ENCODE measurements at places on chromosomes 13 and 19.

DNA sequence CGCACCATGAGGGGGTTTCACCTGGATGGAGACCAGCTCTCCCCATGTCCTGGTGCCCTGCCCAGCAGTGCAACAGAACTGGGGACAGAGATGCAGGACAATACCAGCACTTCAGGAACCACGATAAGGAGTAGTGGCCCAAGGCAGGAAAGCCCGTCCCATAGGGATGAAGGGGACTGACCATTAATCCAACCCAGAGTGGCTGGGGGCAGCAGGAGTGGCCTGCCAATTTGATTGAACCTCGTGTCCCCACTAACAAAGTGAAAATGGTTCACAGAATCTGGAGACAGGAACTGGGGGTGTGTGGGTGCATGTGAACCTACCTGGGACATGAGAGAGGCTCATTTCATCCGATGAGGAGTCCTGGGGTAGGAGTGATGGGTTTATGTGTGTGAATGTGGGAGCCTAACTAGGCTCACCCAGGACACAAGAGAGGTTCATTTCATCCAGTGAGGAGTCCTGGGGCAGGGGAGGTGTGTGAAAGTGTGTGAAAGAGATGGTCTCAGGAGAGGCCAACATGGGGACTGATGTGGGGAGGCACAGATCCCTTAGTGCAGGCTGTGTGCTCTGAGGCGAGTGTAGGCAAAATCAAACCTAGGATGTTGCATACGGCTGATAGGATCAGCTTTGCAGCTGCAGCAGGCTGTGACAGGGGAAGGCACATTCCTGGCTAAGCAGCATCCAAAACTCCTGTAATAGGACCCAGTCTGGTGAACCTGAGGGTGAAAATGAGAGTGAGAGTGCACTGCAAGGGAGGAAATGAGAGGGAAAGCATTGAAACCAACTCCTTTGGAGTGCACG is 98.2 kb downstream of the ZNF429 start:
- no peak for DNase-seq

- no peak for DNase-seq
These were observed 64.5 kb downstream of the CHST8 start for GRCh38 chr19:33686262-33686661.

DNA sequence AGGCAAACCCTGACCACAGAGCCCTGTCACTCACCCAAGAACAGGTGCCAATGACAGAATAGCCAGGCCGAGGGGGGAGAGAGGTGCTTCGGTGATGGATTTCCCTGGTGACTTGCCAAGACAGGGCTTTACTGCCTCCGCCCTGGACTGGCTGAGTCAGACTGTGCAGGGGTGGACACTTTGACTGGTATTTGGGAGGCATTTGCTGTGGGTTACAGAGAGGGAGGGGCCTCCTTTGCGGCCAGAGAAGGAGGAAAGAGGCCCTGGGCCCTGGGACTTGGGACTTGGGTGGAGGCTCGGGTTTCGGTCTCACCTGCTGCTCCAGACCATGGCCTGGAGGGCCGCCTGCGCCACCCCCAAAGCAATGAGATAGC is 4.6 kb upstream of the EPS8L1 start:
- no peak for DNase-seq

DNA sequence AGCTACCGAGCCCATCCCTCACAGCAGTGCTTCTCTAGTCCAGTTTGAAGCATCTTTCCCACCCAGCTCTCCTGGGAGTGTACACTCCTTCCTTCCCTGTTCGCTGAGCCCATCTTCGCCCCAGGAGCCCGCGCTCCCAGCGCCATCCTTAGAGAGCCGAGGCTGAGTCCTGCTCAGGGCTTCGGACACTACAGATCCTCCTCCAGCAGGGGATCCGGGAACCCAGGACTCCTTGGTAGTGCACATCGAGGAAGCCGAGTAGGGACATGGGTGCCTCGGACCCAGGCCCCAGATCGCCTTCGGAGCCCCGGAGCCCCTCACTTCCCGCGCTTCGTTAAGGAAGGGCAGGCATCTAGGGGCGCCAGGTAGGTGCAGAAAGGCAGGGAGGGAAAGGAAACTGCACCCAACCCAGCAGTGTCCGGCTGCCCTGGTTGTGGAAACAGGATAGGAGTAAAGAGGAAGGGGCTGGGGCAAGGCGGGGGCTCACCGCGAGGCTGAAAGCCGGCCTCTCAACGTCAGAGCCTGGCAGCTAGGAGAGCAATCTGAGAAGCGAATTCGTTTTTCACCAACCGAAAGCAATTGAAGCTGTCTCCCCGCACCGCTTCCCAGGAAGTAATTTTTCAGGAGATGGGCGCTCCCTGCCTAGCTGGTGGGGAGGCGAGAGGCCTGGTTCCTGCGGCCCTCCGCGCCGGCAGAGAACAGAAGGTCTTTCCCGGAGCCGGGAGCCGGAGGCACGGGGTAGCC is 1.0 kb downstream of the PDX1 start:
- no peak for DNase-seq

DNA sequence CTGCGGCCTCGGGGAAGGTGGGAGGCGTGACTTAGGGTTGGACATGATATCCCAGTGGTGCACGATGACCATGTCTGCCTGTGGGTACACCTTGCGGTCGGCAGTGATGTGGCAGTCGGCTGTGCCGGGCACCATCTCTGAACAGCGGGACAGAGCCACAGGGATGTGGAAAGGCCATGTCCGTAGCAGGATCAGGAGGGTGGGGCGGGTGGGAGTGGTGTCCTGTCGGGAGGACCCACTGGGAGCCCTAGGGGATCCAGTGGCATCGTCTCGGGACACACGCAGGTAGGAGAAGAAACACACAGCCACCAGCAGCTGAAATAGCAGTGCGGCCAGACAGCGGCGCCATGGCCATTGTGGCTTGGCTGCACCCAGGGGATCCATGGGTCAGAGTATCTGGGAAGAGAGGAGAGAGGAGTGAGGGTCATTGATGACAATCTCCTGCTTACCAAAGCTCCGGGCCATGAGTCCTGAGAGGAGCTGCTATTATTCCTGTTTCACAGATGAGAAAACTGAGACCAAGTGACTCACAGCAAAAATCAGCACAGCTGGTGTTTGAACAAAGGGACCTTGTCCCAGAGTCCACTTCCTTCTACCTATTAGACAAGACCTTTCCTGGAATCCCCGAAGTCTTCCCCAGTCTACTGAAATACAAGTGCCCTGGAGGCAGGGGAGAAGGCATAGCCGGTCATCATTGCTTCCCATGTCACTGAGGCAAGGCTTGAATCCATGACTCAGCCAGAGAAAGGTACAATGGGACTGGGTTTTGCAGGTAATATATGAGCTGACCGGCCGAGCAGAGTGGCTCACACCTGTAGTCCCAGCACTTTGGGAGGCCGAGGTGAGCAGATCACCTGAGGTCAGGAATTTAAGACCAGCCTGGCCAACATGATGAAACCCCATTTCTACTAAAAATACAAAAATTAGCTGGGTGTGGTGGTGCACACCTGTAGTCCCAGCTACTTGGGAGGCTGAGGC is 5.2 kb upstream of the FUT6 start:
- DNase-seq: no peak

GRCh38 chr13:26601669-26602068 is 44.2 kb downstream of the WASF3 start:
- no peak for DNase-seq

- no peak for DNase-seq
These were observed 2.9 kb downstream of the NUMBL start for GRCh38 chr19:40687525-40688016.

GRCh38 chr19:335486-336066 is 9.0 kb downstream of the MIER2 start:
- no peak for DNase-seq

DNA sequence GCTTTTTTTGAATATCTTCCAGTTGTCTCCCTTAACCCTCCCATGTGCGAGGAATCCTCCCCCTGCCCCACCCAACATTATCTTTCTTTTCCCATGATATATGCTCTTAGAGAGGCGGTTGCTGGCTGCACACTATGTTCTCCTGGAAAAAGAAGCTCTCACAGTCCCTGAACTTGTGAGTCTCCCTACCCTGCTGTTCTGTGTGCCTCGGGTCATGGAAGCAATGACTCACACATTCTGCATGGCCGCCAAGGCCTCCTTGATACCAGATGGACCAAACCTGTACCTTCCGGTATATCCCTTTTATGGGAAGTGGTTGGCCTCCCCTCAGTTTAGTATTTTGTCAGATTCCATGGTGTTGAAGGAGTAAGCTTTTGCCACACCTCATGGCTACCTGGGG is 705.4 kb downstream of the SLITRK6 start:
- DNase-seq: no peak

- DNase-seq: no peak
These were observed 21.1 kb upstream of the FBXO27 start for GRCh38 chr19:39053276-39054090.

GRCh38 chr13:40933508-40934204 is 85.5 kb downstream of the ELF1 start:
- no peak for DNase-seq

DNA sequence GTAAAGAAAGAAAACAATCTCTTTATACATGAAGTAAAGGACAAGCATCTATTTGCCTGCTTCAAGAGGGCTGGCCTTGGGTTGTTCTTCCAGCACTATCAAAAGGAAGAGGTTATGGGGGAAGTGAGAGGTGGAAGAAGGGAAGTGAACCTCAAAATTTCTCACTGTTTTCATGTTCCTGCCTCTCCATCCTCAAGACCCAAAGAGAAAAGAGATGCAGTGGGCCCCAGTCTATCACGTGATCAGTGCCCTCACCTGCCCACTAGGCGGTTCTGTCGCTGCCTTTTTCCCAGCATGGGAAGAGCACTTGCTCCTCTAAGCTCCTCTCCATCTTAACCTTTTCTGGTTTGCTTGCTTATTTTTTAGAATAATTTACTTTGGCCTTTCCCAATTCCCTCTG is 6.2 kb upstream of the USP12 start:
- no peak for DNase-seq

DNA sequence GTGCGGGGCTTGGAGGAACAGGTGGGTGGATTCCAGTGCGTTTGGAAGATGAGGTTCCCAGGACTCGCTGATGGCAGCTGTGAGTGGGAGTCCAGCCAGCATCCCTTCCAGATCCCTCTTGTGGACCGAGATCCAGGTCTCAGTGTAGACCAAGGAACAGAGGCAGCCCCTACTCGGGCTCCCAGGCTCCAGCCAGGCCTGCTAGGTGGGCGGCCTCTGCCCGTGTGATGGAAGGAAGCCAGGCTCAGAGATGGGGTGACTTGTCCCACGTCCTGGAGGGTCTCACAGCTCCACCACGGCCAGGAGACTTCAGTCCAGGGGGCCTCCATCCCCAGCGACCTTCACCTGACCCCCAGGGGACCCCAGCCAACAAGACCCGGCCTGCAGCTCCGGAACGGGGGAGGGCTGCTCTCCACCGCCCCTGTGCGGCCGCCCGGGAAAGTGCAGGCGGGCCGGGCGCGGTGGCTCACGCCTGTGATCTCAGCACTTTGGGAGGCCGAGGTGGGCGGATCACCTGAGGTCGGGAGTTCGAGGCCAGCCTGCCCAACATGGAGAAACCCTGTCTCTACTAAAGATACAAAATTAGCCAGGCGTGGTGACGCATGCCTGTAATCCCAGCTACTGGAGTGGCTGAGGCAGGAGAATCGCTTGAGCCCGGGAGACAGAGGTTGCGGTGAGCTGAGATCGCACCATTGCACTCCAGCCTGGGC is 729 bp upstream of the MADCAM1 start:
- peak; percentile 54 for DNase-seq

- no peak for DNase-seq
These were observed 367.3 kb downstream of the KCNRG start for GRCh38 chr13:50382511-50382910.

DNA sequence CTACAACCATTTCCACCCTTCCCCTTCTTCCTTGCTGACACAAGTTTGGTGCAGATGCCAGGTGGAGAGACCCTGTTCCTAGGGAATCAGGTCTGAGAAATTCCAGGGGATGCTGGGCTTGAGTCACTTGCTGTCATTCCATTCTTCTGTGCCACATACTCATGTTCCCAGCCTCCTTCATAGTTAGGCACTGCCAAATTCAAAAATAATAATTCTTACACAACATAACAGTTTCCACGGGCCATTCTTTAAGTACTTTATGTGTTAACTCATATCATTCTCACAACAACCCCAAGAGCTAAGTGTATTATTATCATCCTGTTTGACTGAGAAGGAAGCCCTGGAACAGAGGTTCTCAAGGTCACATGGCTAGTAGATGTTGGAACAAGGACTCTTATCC is 27.1 kb upstream of the POMP start:
- no peak for DNase-seq

DNA sequence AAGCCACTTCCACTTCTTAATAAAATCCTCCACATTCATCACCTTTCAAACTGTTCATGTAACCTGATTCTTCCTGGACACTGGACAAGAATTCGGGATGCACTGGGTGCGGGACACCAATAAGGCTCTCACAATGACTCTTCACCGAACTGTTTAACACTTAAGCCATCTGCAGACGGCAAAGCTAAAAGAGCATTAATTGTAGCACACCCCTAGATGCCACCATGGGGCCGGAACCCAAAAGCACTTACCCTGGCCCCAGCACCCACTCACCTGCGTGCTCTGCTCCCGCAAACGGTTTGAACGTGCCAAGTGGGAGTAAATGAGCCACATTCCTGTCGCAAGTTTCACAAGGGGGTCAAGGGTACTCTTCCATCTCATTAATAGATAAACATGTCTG is 254.3 kb upstream of the PRR20A start:
- no peak for DNase-seq

DNA sequence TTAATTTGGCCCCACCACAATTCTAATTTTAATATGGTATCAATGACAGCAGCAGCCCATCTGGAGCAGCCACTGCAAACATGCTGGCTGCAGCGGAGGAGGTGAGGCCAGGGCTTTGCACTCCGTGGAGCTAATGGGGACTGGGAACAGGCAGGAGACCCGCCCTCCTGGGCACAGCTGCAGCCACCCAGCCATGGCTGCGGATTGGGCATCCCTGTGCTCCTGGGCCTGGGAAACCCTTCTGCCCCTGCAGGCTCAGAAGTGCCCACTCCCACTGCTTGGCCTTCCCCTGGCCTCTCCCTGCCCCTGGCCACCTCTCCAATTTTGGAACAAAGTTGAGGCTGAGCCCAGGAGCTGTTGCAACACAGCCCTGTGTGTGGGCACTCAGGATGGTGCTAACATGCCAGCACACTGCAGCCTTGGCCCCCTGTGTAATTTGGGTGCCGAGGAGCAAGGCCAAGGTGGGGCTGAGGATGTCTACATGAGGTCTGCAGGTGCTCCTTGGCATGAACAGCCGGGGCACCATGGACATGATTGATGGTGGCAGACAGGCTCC is 123.6 kb downstream of the PCDH9 start:
- DNase-seq: no peak

GRCh38 chr19:17035842-17036424 is 9.3 kb upstream of the CPAMD8 start:
- DNase-seq: no peak

- no peak for DNase-seq
These were observed 5.9 kb downstream of the SHD start for GRCh38 chr19:4284974-4285373.

DNA sequence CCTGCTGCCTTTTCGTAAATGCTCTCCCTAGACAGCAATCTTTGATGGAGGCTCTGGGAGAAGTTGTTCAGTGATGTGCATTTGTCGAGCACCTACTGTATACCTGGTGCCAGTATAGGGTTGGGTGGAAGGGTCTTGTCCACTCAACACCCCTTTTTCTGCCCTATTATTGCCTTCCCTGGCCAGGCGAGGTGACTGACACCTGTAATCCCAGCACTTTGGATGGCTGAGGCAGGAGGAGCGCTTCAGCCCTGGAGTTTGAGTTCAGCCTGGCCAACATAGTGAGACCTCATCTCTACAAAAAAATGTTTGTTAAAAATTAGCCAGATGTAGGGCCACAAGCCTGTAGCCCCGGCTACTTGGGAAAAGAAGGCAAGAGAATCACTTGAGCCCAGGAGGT is 49.3 kb downstream of the NFIC start:
- no peak for DNase-seq
